Nasal cavity respiratory epithelium epithelial cell of viscerocranial mucosa (primary cell): ENCODE measurements at places on chromosomes 16 and 17. TPM values are rescaled to one million over a fixed set of nuclear protein-coding genes. Genes with fewer than 3 reads are reported as not detected.

The TNFRSF13B gene
- total RNA-seq = not detected in 2 replicates

The BCL6B gene
- total RNA-seq = not detected in 2 replicates

The OR2C1 gene
- total RNA-seq = not detected in 2 replicates

The PCYT2 gene
- 26.7 and 27.9 TPM in 2 replicates for total RNA-seq

The KRTAP3-2 gene
- not detected in 2 replicates for total RNA-seq

The TBC1D3D gene
- total RNA-seq = under 0.01 and 0.07 TPM in 2 replicates

The CHST5 gene
- total RNA-seq = not detected in 2 replicates

The MNT gene
- total RNA-seq = 4.8 and 22.0 TPM in 2 replicates

The KAT7 gene
- 27.7 and 36.7 TPM in 2 replicates for total RNA-seq

The NPIPA1 gene
- total RNA-seq = 40.7 and 115 TPM in 2 replicates

The MRPL45 gene
- 26.8 and 33.8 TPM in 2 replicates for total RNA-seq

The SLFN14 gene
- total RNA-seq = not detected in 2 replicates

The NOD2 gene
- total RNA-seq = 10.6 and 17.4 TPM in 2 replicates

The ATPAF2 gene
- 9.9 and 14.6 TPM in 2 replicates for total RNA-seq

The NKD1 gene
- under 0.01 and 0.36 TPM in 2 replicates for total RNA-seq

The MEIOC gene
- total RNA-seq = under 0.01 TPM in 1 of 2 replicates, not detected in the other

The OGFOD3 gene
- total RNA-seq = 21.9 and 28.2 TPM in 2 replicates

The CLEC18B gene
- 0.68 and 2.4 TPM in 2 replicates for total RNA-seq

The GINS3 gene
- total RNA-seq = 1.7 and 3.6 TPM in 2 replicates
